ENCODE measurements at places on chromosomes 2 and 18.
A peak's percentile ranks its signal among the peaks of the same experiment; 100 is the strongest.

GRCh38 chr2:230908595-230909191, 16.3 kb downstream of the GPR55 start:
- peak; percentile 49 for DNase-seq

DNA sequence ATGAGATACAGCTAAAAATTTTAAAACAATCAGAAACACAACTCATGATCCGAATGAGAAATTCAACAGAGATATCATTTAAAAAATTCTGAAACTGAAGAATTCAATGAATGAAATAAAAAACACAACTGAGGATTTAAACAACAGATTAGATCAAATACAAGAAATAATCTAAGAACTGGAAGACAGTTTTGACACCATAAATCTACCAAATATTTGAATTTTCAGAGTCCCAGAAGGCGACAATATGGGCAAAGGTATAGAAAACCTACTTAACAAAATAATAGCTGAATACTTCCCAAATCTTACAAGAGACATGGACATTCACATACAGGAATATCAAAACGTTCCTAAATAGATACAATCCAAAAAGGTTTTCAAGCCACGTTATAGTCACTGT, 221.9 kb downstream of the OTX1 start:
- DNase-seq, result no peak

DNA sequence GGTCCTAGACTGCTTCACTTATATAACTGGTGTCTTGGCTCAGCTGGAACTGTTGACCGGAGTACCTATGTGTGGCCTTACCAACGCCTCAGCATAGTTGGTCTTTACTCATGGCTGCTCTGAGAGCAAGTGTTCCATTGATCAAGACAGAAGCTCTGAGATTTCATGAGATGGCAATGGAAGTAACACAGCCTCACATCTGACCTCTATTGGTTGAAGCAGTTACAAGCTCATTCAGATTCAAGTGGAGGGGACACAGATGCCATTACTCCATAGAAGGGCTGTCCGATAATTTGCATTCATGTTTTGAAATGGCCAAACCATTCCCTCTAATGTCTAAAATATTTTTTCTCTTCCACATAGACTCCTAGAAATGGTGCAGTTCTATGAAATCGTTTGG, 46.4 kb upstream of the STK39 start:
- no peak for DNase-seq

DNA sequence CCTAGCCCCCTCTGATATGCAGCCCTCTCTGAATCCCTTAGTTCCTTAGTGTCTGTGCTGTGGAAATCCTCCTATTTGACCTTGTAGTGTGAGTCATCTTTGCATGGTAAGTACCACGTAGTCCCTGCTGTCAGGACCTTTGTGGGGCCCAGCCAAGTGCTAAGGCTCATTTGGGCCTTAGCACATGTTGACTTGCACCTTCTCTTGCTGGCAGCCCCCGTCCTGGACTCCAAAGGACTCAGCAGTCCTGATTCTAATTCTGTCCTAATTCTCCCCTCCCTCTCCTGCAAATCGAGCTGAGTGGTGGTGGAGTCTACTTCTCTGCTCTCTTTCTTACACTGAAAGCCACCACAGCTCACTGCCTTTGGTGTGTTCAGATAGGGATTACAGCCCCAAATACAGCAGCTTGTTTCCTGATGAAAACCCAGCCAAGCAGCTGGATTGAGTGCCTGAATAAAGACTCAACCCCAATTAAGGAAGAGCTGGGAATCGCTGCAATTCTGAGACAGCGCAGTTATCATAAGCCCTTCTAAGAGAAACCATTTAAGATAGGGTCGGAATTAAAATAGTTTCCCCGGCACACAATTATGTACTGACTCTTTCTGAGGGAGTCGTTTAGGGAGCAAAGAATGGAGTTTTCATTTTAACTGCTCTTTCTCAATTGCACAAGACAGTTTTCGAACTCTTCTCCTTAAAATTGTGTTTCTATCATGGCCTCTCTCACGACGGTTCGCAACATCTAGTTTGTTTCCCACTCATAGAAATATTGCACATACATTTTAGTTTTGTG, 215.6 kb upstream of the TNP1 start:
- no peak for DNase-seq

DNA sequence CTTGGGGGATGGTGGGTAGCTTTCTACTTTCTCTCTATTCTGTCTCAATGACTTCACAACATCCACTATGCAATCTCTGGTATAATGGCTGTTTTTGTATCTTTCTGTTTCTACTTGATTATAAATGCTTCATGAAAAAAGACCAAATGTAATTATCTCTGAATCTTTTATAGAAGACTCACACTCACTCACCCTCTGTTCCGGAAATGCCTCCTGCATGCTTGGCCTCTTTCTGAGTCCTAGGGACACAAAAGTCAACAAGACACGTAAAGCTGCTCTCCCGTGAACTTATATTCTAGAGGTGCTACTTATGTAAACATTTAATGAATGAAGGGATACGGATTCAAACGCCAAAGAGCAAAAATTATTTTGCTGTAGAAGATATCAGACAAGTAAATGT, 502.2 kb upstream of the SOX11 start:
- no peak for DNase-seq

DNA sequence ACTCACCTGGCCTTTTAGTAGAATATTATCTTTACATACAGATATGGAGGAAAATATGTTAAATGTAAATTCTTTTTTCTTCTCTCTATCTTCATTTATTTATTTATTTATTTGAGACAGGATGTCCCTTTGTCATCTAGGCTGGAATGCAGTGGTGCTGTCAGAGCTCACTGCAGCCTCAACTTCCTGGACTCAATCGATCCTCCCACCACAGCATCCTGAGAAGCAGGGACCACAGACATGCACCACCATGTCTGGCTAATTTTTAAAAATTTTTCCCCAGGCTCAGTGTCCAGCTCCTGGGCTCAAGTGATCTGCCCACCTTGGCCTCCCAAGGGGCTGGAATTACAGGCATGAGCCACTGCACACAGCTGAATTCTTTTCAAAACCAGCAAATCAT, 20.3 kb downstream of the KYNU start:
- no peak for DNase-seq

GRCh38 chr18:12884406-12885323, 628 bp upstream of the PTPN2 start:
- no peak for DNase-seq

GRCh38 chr18:23950644-23951043, 63.9 kb upstream of the TTC39C start:
- DNase-seq, result no peak

DNA sequence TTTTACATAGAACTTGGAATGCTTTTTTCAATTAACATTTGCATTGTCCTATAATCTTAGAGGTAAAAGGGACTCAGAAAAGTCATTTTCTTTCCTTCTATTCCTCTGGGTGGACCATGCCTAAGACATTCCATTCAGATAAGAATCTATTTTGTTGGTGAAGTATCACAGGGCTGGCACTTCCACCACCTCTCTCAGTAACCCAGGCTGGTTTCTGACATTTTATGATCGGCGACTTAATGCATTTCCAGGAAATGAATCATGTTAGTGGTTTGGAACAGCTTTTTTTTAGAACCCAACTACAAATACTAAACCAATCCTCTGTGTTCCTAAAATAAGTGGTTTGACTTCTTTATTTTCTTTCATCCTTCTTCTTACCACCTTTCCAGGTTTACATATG, 27.0 kb downstream of the GAD1 start:
- DNase-seq, result no peak

DNA sequence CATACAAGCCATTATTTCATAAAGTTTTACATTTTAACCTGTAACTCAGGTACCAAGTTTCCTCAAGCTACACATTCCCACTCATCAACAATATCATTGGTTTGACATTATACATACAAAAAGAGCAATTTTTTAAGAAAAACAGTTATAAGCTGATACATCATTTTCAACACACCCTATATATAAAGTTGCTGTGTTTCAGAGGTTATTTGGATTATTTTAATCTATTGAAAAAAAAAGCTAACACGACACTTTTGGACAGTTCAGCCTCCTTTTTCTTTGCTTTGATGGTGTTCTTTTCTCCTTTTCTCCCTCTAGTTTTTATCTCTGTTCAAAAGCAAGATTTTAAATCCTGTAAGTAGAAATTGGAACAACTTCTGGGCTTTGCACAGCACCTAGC, 175.9 kb upstream of the CREB1 start:
- no peak for DNase-seq

DNA sequence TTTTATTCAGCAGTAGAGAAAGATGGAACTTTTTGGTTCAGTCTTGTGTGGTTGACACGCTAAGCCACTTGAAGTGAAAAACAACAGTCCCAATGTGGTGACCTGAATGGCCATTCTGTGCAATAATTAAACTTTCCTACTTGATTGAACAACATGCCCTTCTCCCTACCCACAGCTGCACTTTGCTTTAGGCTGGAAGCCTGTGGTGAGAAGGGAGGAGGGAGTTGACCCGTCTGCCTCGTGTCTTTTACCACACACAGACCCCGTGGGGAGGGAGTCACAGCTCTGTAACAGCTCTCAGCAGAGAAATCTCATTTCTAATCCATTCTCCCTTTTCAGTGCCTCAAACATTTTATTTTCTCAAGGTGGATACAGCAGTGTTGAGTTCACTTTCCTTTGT, 138.2 kb upstream of the PKDCC start:
- DNase-seq, result no peak

- no peak for DNase-seq
These were observed 2.4 kb downstream of the PRELID3A start for GRCh38 chr18:12410081-12410481.

GRCh38 chr18:61666876-61667590, 225.8 kb downstream of the RNF152 start:
- DNase-seq, result no peak

DNA sequence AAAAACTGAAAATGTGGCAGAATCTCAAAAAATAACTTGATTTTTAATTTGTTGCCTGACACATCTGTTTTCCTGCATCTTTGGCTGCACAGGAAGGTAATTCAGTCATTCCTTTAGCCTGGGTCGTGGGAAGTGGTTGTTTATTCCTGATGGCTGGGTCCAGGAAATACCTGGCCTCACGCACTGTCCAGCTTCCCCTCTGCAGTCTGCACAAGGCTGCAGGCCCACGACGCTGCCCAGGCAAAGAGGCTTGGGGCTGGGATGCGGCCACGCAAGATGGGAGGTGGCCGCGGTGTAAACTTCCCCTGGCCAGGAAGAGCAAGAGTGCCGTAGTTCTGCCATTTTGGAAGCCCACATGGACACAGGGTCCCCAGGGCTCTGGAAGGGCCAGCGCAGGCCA, 28.2 kb downstream of the TSHZ1 start:
- DNase-seq, result no peak

DNA sequence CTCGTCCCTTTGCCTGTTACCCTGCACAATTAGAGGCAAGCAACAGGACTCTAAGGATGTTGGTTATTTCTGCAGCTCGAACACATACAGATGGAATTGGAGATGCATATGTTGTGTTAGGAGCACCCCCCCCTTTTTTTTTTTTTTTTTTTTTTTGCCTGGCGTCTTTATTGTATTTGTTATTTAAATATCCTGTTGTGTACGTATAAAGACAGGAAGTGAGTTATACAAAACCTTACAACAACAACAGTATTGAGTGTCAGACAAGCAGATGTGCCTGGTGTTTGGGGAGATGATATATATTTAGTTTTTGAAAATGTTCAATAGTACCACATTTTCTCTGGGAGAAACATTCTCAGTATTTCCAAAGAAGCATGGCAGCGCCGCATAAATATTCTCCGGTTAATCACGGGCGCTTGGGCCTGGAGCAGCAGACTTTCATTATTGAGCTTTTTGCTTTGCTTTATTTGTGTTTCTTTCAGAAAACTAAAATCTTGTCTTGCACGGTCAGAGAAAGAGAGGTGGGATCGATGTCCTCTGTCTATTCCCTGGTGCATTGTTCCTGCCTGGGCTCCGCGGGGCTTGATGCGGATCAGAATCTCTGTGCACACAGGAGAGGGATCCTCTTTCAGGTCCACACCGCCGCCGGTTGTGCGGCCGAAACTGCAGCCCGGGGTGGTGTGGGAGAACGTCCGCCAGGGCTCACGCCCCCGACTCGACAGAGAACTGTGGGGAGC, 23.2 kb upstream of the ZNF516 start:
- no peak for DNase-seq

DNA sequence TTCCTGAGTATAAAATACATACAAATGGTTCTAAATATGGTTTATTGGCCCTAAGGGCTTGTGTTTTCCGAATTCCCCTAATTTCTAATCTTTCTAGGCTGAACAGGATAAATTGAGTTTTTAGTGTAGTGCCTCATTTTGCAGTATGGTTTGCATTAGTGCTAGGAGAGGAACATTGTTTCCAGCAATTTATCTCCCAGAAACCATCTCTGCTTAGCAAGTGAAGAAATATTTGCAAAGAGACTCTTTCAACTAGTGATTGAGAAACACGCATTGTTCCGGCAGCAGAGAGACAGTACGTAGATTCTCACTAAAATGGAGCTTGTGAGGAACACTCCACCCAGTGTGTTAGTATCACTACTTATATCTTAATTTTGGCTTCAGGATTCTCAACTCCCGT, 177.8 kb upstream of the EPAS1 start:
- DNase-seq, result no peak

- DNase-seq, result no peak
These were observed 17.9 kb downstream of the LYPD6 start for GRCh38 chr2:149348291-149348690.

DNA sequence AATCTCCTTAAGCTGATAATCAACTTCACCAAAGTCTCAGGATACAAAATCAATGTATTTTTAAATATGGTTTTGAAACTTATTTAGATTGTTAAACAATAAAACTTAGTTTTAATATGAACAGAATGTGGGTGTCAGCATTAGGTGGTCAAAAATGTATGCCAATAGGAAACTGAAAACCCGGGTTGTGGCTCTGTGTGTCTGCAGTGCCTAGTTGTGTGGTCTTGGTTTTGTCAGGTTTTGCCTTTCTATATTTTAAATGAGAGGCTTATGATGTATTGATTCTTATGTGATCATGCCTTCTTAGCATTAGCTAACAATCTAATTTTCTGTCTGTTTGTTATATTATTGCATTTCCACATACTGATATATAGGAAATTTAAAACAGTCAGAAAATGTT, 227.8 kb downstream of the ZNF407 start:
- DNase-seq, result no peak

- no peak for DNase-seq
These were observed 104.8 kb downstream of the COLEC12 start for GRCh38 chr18:395456-396250.

GRCh38 chr2:25041307-25041927, 459 bp upstream of the EFR3B start:
- peak; percentile 73 for DNase-seq

DNA sequence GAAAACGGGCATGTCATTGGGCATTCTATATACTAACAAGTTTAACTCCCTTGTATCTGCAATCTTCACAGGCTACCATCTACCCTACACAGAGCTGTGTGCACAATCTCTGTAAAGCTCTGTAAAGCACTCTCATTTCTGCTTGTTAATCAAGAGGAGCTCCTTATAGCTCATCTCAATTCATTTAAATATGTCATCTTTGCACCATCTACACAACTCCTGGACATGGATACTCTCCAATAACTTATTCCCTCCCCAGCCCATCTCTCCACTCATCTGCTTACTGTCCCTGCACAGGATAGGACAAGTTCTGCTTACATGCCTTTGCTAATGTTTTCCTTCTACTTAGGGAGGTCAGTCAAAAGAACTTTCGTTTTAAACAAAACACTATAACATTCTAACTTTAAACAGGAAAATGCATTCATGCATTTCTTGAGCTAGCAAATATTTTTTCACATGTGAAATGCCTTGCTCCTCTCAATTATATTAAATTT, 61.4 kb downstream of the DPP4 start:
- DNase-seq, result no peak

- no peak for DNase-seq
These were observed 401.6 kb downstream of the METTL4 start for GRCh38 chr18:2169656-2170055.

Measured in 8988T (cell line).